ENCODE measurements at places on chromosomes 4 and X. TPM values are rescaled to one million over a fixed set of nuclear protein-coding genes. Genes with fewer than 3 reads are reported as not detected.

FABP2 gene
- not detected for total RNA-seq

- H3K27me3 ChIP-seq = no peaks in the 10 kb centered on the region
- H3K27ac ChIP-seq = no peak overlapping the region
- no peak for DNase-seq
These were observed 121.8 kb downstream of the FHIP1A start for GRCh38 chr4:151530783-151531182.

GRCh38 chrX:76433219-76433618 is 5.7 kb downstream of the MAGEE1 start:
- H3K36me3 ChIP-seq = no peaks in the 10 kb centered on the region
- H3K4me1 ChIP-seq = no peaks in the 10 kb centered on the region
- H3K27ac ChIP-seq = no peak overlapping the region
- H3K27me3 ChIP-seq = no peaks in the 10 kb centered on the region

GRCh38 chr4:104519588-104519987 is 24.9 kb upstream of the CXXC4 start:
- no peaks in the 10 kb centered on the region for H3K27me3 ChIP-seq
- H3K36me3 ChIP-seq = no peaks in the 10 kb centered on the region
- H3K27ac ChIP-seq = no peak overlapping the region
- H3K4me1 ChIP-seq = no peaks in the 10 kb centered on the region

GRCh38 chr4:105158837-105159236 is 12.2 kb downstream of the TET2 start:
- no peaks in the 10 kb centered on the region for H3K27me3 ChIP-seq
- H3K36me3 ChIP-seq = no peaks in the 10 kb centered on the region
- H3K4me3 ChIP-seq = no peak overlapping the region
- H3K4me1 ChIP-seq = peaks cover 15% of the 10 kb centered on the region
- no peak for DNase-seq
- no peak overlapping the region for H3K27ac ChIP-seq

DNA sequence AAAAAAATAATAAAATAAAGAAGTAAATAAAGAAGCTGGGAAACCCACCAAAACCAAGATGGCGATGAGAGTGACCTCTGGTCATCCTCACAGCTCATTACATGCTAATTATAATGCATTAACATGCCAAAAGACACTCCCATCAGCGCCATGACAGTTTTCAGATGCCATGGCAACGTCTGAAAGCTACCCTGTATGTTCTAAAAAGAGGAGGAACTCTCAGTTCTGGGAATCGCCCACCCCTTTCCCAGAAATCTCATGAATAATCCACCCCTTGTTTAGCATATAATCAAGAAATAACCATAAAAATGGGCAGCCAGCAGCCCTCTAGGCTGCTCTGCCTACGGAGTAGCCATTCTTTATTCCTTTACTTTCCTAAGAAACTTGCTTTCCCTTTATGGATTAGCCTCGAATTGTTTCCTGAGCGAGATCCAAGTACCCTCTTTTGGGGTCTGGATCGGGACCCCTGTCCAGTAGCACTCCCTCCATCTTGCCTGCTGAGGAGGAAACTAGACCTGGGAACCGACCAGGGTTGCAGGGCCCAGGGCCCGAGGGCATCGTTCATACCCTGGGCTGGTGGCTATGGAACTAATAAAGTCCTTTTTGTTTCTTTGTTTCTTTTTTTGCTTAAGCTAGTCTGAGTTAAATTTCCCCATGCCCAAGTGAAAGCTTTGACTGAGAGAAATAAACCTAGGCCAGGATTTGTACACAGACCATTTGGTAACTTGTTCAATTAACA is 30.9 kb downstream of the HTT-AS start:
- H3K27ac ChIP-seq = no peak overlapping the region
- no peaks in the 10 kb centered on the region for H3K36me3 ChIP-seq
- no peaks in the 10 kb centered on the region for H3K27me3 ChIP-seq
- no peak for DNase-seq
- no peak overlapping the region for H3K4me3 ChIP-seq
